AML-193 (cell line): ENCODE measurements at places on chromosomes 6 and 20.

DNA sequence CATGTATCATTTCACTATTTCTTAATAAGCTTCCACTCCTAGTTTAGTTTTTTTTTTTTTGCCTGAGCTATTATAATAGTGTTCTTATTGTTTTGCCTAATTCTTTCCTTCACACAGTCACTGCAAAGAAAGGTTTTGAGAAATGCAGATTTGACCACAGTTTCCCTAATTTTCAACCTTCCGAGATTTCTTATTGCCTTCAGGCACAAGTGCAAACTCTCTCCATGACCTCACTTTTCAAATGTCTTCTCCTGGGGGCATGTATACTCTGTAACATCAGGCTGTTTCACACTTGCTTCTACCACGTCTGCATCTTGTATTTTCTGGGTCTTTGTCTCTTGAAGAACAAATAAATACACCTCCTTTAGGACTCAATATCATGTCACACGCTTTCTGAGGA is 339.0 kb upstream of the CITED2 start:
- no peak for DNase-seq

GRCh38 chr6:42158631-42159030 is 14.5 kb upstream of the GUCA1A start:
- DNase-seq, result no peak

GRCh38 chr6:126531840-126532239 is 191.9 kb downstream of the CENPW start:
- DNase-seq, result no peak

DNA sequence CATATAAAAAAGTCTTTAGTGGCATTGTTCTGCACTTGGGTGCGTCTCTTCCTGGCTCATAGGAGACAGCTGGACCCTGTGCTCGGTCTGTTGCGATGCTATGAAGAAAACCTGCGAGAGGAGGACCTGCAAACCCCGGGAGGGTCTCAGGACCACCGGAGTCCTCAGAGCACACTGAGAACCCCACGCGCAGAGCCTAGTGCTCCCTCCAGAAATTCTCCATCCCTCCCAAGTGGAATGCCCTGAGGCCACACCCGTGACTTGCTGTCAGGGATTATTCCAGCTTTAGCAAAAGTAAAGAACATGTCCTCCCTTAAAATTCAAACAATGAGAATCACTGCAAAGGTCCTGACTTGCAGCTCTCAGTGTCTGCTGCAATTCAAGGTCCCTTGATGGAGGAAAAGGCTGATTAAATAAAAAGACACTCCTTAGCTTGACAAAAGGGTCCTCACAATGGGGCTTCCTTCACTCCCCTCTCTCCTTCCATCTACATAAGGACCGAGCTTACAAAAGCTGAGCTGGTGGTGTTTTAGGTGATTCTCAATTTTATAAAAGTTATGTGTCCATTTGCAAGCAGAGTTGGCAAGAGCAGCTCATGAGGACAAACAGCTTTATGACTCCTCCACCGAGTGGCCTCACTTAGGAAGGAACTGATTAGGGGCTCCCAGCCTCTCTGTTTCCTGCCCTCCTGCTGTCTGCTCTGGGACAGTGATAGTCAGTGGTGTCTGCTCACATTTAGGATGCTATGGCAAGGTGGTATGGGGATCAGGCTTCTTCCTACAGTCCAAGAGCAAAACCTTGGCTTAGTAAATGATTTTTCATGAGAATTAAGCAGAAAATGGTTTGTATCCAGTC is 97.0 kb downstream of the RAMACL start:
- no peak for DNase-seq

DNA sequence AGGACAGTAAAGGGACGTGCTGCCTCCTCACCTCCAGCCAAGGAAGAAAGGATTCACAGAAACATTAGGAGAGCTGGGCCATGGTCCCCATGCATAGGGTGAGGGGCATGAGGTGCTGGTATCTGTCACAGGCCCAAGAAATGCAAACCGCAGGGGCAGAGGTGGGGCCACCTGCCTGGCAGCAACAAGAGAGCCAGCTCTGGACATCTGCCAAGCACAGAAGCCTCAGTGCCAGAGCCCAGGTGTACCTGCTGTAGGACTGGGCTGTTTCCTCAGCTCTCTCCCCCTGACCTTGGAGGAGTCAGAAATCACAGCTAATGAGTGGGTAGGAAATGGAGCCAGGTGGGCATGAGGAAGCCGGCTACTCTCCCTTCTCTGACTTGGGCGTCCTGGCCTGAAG is 45.3 kb downstream of the SLC2A12 start:
- no peak for DNase-seq

DNA sequence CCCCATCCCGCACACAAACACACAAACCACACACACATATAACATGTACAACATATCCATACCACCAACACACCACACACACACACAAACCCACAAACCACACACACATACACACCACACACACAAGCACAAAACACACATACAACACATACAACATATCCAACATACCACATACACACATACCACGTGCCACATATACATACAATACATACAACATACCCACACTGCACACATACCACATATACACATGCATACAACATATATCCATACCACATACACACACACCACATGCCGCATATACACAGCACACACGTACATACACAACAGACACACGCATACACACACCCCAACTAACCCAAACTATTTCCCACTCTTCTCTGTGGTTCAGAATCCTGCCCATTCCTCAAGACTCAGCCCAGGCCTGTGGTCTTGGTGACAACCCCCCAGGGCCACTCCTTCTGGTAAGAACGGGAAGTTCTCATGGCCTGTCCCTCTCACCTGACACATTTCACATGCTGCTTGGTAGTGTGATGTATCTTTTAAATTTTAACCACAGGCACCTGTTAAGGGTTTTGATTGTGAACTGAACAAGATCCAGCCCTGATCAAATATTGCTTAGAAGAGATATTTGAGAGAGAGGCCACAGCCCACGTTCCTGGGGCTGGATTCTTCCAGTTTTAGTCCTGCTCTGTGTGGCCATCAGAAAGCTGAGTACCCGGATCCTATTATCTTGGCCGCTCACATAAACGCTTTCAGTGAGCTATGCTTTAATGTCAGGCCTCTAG is 55.9 kb upstream of the KCNK16 start:
- DNase-seq, result no peak

GRCh38 chr20:45359406-45360148 is 3.4 kb upstream of the SYS1 start:
- no peak for DNase-seq

DNA sequence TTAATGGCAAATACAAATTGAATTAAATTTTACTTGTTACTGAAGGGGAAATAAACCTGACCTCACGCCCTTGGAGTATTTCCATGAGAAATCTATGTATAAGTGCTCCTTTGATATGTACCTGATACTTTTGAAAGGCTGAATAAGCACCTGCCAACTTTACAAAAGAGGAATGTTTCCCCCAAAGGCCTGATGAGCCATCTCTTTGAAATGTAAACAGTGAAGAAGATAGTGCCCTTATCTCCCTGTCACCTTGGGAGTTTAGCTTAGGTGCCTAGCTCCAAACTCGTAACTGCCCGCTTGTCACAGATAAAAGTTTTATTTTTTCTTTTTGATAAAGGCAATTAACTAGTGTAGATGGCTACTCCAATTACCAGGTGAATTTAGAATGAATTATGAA is 1.1 kb upstream of the ZNF343 start:
- no peak for DNase-seq

DNA sequence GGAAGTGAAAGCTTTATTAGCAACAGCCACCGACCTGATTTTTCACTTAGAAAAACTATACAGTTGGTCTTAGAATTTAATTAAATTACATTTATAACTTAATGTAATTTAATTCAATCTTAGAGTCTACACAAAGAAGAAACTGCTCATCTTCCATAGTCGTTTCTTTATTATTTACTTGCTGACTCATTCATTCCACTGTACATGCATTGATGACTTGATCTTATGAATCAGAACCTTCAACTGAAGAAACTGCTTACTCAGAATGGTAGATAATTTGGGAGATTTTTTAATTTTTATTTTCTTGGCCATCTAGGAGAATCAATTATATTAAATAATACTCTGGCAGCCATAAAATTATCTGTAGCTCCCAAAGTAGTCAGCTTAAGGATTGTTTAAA is 1021.6 kb upstream of the FLRT3 start:
- no peak for DNase-seq
